Right hindlimb (tissue), 1 donor: ENCODE measurements at places on chromosomes 2 and 18.

DNA sequence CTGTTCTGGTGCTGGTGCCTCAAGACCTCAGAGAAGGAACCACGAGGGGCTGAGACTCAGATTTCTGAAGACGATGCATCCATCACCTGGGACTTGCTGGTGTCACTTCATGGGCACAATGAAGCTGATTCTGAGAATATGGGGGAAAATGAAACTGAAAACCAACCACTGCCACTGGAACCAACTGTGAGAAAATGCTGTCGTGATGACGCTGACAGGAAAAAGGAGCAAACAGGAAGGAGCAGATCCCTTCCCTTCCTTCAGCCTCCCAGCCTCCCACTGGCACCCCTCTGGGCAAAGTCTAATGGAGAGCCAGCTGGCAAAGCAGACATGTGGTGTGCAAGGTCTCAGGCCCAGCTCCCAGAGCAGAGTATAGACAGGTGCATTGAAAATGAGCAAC is 109.7 kb downstream of the FOXI3 start:
- no peak for DNase-seq

DNA sequence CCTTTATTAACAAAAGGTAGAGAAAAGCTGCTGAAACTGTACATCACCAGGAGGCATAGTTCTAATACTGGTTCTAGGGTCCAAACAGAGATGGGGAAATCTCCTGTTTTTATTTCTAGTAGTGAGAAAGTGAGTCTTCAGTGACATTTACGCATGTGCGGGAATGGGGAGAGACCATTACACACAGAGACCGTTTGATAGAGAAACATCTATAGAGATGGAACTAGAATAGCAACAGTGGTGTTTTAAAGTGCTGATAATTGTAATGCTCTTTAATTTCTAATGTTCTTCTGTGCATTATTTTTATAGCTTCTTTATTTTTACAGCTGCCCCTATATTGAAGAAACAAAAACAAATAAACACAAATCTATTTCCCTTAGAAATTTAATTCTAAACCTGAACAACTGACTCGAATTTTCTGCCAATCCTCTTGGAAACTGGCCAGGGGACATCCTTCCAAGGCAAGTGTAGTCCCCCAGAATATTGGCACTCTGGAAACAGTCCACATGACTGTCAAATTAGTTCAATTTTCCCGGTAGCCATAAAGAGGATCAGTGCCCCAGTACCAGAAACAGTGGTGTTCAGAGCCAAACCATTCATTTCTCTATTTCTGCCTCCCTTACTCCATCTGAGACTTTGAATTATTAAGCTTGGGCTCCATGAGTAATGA is 260.9 kb downstream of the ICOS start:
- DNase-seq, result no peak

DNA sequence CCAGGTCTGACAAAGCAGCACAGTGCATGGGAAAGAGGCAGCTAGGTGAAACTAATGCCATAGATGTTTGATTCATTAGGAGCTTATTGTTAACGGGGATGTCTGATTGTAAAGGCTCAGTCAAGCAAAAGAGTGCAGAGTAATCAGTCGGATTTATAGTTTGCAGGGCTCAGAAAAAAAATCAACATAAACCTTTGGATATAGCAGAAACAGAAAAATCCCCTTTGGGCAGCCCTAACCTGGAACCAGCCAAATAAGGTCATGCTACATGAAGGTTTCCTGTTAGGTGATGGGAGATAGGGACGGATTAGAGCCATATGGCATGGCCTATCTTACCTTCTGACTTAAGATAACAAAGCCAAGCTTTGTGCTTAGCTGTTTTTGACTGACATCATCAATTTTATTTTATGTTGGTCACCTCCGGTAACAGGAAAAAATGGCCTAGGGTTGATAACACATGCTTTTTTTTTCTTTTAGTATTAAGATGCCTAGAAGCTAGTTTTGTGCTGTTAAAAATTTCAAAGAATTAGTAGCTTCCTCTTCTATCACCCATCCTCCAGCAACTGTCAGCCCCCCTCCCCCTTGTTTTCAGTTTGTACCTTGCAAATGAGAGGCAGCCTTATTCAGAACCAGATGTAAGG is 60.7 kb upstream of the ZEB2 start:
- no peak for DNase-seq

DNA sequence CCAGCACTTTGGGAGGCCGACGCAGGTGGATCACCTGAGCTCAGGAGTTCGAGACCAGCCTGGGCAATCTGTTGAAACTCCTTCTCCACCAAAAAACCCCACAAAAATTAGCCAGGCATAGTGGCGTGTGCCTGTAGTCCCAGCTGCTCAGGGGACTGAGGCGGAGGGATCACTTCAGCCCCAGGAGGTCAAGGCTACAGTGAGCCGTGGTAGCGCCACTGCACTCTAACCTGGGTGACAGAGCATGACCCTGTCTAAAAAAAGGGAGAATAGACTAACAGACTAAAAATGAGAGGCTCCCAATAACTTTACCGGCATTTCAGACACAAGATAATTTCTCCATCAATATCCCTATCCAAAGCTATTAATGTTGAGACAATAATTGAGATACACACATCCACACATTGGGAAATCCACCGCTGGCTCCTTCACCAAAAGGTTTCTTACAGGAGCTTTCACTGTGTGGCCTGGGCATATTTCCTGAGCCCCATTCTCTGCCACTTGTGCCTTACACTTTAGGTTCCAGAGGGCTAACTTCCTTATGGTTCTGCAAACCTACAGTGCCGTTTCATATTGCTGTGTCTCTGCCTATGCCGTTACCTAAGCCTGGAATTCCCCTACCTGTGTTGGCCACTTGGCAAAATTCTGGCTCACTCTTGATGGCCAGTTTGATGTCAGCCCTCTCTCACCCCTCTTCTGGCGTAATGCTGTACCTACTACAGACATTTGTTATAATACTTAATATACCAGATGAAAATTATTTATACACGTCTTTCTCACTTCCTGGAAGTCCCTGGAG is 115.8 kb upstream of the ZFP36L2 start:
- no peak for DNase-seq

- peak; percentile 77 for DNase-seq
Measured at GRCh38 chr18:76518123-76518859, 23.2 kb upstream of the ZNF516 start.

GRCh38 chr2:136250131-136250530 is 132.2 kb upstream of the CXCR4 start:
- DNase-seq, result no peak

- DNase-seq, result no peak
Measured at GRCh38 chr18:24395049-24395795, 2.4 kb downstream of the OSBPL1A start.

- no peak for DNase-seq
Measured at GRCh38 chr18:27667064-27667463, 482.0 kb upstream of the CHST9 start.

- DNase-seq, result no peak
Measured at GRCh38 chr2:217294211-217294610, 434.3 kb upstream of the TNP1 start.

DNA sequence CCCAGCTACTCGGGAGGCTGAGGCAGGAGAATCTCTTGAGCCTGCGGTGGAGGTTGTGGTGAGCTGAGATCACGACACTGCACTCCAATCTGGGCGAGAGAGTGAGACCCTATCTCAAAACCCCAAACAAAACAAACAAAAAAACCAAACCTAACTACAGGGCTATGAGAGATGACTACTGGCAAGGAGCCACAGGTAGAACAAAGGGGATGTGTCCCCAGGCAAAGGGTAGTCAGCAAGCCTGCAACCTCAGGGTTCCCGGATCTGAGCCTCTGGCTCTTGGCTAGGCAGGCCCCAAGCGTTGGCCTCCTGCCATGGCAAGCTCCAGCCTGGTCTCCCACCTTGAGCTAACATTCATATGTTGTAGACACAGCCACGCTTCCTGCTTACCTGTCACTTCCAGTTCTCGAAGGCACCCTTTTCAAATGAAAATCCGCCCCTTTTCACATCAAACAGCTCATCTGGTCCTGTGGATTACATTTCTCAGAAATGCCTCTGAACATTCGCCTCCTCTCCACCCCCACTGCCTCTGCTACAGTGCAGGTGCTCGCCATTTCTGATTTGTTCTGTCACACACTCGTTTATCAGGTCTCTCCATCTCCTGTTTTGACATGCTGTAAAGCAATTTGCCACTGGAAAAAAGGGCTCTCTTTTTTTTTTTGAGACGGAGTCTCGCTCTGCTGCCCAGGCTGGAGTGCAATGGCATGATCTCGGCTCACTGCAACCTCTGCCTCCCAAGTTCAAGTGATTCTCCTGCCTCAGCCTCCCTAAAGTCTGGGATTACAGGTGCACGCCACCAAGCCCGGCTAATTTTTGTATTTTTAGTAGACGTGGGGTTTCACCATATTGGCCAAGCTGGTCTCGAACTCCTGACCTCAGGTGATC is 13.1 kb upstream of the ACTR3 start:
- DNase-seq, result peak; percentile 25

GRCh38 chr2:173555833-173556232 is 201.2 kb downstream of the CDCA7 start:
- DNase-seq, result no peak

- DNase-seq, result peak; percentile 48
Measured at GRCh38 chr2:216960671-216961268, 100.9 kb upstream of the TNP1 start.

- peak; percentile 17 for DNase-seq
Measured at GRCh38 chr2:120436885-120437603, 91.1 kb downstream of the INHBB start.

GRCh38 chr2:146143971-146144370 is 1624.1 kb upstream of the ZEB2 start:
- DNase-seq, result no peak

DNA sequence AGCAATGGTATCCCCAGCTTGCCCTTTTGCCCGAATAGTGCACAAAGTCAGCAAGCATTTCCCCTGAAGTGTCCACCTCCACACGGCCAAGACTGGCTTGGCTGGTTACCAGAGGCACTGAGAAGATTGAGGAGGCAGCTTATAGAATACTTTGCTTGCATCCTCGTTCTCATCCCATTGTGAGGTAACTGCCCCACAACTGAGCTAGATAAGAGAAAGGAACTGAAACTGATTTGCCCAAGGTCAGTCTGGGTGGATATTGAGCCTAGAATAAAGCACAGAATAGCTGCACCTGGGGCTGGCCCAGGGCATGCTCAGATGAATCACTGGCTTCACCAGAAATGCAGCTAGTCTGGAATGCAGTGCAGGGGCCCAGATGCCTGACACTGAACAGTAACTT is 32.7 kb upstream of the MAP4K3 start:
- peak; percentile 49 for DNase-seq

- DNase-seq, result no peak
Measured at GRCh38 chr2:153455861-153456260, 22.7 kb downstream of the RPRM start.

GRCh38 chr18:37661478-37661877 is 95.9 kb upstream of the CELF4 start:
- DNase-seq, result no peak
